Ureter (tissue), 1 donor: ENCODE measurements at places on chromosomes 5 and 9. TPM values are rescaled to one million over a fixed set of nuclear protein-coding genes. Genes with fewer than 3 reads are reported as not detected.

The SLC12A2 gene
- total RNA-seq: 42.8 TPM

The SOX30 gene
- 0.52 TPM for total RNA-seq

The SPATA6L gene
- 23.1 TPM for total RNA-seq

The HAVCR2 gene
- 5.6 TPM for total RNA-seq

The OLFM1 gene
- total RNA-seq: 47.8 TPM

The BTF3 gene
- 809 TPM for total RNA-seq

The IFNA13 gene
- not detected for total RNA-seq

The C7 gene
- 209 TPM for total RNA-seq
